ENCODE measurements at places on chromosomes 7 and 10.

DNA sequence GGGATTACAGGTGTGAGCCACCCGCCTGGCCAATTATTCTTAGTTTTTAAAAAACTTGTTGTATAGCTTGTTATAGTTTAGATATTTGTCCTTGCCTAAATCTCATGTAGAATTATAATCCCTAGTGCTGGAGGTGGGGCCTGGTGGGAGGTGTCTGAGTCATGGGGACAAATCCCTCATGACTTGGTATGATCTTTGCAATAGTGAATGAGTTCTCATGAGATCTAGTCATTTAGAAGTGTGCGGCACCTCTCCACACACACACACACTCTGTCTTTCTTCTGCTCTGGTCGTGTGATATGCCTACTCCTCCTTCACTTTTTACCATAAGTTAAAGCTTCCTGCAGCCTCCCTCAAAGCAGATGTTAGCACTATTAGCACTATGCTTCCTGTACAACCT lies 37.2 kb downstream of the FAM149B1 start:
- no peak for DNase-seq

DNA sequence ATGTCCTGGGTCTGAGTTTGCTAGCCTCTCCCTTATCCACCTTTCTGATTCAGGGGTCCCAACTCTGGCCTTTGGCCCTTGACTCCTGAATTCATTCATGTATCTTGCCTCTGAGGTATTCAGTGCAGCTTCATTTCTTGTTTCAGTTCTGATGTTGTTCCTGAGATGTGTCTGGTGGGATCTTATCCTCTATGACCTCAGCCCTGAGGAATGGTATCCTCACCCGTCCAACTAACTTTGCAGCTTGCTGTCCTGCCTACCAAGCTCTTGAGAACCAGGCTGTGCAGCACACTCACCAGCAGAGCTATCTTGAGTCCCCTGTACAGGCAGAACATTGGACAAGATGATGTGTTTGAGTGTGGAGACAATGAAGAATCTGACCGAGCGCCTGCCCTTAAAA lies 13.8 kb downstream of the SUFU start:
- no peak for DNase-seq

- DNase-seq: no peak
Observed at GRCh38 chr7:113828581-113828980, 90.2 kb downstream of the PPP1R3A start.

- no peak for DNase-seq
Observed at GRCh38 chr7:22452142-22452959, 47.6 kb downstream of the STEAP1B start.

DNA sequence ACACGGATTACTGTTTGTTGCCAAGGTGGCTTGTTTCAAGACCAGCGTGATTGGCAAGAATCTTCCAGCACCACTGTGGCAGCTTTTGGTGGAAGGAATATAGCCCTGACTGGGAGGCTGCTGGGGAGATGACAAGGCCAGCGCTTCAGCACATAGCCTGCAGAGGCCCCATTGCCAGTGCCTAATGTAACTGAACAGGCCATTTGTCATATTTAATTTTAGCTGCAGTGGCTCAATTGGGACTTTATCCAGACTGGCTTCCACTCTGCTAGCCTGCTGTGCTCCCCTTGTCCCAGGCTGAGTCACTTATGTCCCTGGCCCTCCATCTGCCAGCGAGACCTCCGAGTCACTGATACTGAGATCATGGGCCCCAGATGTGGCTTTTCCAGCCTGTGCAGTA lies 483.1 kb downstream of the GALNT17 start:
- no peak for DNase-seq

DNA sequence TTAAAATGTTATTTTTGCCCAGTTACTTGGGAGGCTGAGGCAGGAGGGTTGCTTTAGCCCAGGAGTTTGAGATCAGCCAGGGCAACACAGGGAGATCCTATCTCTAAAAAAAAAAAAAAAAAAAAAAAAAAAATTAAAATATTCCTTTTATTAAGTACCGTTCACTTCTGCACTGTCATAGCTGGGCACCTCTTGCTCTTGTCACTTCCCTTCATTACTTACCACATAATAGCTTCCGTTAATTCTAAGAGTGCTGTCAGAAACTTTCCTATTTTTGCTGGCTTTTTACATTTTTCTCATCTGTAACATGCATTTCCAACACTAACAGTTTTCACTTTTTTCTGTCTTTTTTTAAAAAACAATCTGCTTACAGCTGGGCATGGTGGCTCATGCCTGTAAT lies 132.9 kb downstream of the PIP4K2A start:
- no peak for DNase-seq

GRCh38 chr10:68506411-68506810 lies 20.9 kb downstream of the SLC25A16 start:
- DNase-seq: no peak

- DNase-seq: no peak
Observed at GRCh38 chr10:87593702-87594101, 66.0 kb upstream of the PAPSS2 start.

Data from NCI-H2029 (cell line).